Stimulated activated CD8-positive, alpha-beta memory T cell treated with anti-CD3 and anti-CD28 coated beads, Interleukin-4, amount 100 ng/mL, for 1 hour (primary cell): ENCODE measurements at places on chromosomes 11 and 22.

GRCh38 chr22:30337461-30337778 is 10.7 kb upstream of the TBC1D10A start:
- no peak for DNase-seq

GRCh38 chr11:2434008-2434407 is 10.3 kb downstream of the TRPM5 start:
- no peak for DNase-seq

- no peak for DNase-seq
These were observed 6.4 kb downstream of the APOBEC3G start for GRCh38 chr22:39083212-39084165.

GRCh38 chr11:117514256-117514655 is 186.6 kb downstream of the CEP164 start:
- DNase-seq: no peak

- no peak for DNase-seq
These were observed 43.6 kb downstream of the UVRAG start for GRCh38 chr11:75858613-75859012.

DNA sequence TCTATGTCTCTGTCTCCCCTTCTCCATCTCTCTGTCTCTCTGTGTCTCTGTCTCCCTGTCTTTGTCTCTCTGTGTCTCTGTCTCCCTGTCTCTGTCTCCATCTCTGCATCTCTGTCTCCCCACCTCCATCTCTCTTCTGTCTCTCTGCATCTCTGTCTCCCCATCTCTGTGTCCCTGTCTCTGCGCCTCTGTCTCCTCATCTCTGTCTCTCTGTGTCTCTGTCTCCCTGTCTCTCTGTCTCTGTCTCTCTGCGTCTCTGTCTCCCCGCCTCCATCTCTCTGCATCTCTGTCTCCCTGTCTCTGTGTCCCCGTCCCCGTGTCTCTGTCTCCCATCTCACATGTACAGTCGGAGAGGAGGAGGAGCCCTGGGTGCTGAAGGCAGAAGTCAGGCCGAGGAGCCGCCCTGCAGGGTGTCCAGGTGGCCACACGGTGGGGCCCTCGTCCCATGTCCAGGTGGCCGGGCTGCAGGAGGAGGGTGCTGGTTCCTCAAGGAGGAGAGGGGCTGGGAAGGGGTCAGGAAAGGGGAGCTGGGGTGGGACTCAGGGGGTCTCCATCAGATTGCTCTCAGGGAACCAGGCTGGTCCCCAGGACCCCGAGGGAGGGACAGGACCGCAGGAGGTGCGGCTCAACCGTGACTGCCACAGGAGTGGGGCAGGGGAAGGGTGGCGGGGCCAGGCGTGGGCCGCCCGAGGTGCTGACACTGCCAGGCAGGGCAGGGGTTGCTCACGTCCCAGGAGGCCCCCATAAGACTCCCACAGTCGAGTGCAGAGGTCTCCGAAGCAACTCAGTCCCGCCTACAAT is 25.6 kb upstream of the TH start:
- DNase-seq: peak; percentile 47

GRCh38 chr11:126082251-126083109 is 19.8 kb upstream of the CDON start:
- no peak for DNase-seq

- DNase-seq: no peak
These were observed 25.3 kb downstream of the PARVA start for GRCh38 chr11:12402691-12403120.

GRCh38 chr11:8925711-8926110 is 7.0 kb downstream of the C11orf16 start:
- no peak for DNase-seq

DNA sequence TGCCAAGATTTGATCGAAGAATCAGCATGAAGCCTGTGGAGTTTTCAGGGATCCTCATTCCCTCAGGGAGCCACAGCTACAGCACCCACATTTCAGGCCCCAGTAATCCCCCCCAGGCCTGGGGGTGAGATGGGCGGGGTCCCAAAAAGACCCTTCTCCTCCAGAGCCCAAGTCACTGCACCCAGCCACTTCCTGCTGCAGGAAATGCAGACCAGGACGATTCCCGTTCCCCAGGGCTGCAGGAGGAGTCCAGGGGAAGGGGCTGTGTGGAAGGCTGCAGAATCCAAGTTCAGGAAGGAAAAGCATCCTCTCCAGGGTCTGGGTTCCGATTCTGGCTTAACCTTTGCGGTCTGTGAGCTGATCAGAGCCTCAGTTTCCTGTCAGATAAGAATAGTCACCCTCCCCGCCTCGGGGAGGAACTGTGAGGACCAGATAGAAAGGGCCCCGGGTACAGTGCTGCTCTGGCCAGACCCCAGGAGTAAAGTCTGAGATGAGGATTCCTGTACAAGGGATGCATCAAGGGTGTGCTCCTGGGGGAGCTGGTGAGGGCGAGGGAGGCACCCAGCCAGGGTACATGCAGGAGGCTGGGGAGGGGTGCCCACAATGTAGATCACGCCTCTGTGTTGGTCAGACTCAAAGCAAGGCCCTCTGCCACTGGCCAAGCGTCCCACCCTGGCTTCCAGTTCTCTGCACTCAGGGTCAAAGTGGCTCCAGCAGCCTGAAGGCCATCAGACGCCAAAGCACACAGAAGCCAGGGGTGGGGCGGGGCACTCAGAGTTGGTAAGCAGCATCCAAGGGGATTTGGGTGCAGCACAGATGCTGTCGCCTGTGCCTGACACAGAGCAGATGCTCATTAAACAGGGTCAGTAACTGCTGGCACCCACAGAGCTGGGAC is 30.1 kb upstream of the TP53I11 start:
- no peak for DNase-seq

DNA sequence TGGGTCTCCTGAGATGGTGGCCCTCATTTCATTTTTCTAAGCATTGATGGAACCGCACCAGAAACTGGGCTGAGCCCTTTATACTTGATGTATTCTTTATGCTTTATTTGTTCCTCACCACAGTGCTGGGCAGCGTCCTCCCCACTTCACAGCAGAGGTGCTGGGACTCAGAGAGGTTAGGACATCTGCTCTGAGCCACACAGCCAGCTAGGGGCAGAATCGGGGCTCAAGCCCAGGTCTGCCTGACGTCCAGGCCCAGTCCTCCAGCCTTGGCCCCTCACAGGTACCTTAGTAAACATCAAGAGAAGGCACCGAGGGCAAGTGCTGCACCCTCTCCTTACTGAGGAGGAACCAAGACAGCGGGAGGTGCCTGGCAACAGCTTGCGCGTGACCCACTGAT is 20.2 kb upstream of the SHISAL1 start:
- DNase-seq: no peak

GRCh38 chr11:19013181-19013857 is 47.2 kb downstream of the MRGPRX2 start:
- DNase-seq: no peak

DNA sequence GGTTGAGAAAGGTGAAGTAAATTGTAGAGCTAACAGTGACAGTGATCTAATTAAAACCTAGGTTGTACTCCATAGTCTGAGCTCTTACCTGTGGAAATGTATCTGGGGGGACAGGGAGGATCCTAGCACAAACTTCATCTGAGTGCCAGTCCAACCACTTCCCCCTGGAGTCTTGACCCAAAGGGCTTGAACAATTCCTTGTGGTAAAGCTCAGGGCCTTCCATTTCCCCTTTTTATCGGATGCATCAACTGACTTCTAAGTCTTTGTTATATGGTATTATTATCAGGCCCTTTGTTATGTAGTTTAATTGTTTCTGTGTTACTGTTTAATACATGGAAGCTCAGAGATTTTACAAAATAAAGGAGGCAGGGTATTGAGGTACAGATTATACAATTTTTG is 140.2 kb upstream of the SESN3 start:
- no peak for DNase-seq

DNA sequence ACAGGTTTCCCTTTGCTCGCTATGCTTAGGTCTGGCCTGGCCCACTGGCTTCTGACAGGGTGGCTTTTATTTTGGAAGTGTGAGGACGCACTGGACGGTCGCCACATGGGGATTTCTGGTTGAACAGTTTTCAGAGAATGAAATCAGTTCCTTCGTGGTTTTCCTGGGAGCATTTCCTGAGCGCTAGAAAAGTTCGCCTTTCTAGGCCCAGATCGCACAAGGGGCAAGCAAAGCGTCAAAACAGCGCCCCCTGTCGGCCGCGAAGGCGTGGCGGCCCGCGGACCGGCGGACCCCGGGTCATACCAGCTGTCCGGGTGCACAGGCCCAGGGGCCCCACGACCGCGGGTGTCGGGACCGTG is 12.7 kb upstream of the CYP2R1 start:
- peak; percentile 76 for DNase-seq

DNA sequence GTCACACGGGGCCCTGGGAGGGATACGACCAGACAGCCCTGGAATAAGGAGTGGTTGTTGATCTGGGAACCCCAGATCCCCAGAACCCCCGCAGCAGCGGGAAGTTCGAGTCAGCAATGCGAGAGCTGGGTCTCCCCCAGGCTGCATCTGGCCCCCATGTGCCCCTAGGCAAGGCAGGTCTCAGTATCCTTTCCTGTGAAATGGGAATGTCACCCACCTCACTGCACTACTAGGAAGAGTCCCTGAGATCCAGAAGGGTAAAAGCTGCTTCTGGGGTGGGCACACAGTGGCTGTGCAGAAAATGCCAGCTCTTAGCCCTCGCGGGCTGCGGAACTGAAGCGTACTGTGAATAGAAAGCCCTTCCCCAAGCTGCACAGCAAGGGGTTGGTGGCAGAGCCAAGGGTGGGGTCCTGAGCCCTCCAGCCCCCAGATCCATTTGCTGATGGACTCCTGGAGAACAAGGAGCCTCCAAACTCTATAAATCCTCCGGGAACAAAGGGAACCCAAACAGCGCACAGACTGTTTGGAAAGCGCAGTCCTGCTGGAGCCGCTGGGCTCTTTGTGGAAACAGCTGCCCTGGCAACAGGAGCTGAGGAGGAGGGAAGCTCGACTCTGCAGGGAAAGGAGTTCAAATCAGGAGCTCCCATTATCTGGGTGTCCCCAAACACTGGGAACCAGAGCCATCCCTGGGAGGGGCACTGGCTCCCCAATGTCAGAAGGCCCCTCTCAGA is 68.2 kb upstream of the SHISAL1 start:
- DNase-seq: no peak

DNA sequence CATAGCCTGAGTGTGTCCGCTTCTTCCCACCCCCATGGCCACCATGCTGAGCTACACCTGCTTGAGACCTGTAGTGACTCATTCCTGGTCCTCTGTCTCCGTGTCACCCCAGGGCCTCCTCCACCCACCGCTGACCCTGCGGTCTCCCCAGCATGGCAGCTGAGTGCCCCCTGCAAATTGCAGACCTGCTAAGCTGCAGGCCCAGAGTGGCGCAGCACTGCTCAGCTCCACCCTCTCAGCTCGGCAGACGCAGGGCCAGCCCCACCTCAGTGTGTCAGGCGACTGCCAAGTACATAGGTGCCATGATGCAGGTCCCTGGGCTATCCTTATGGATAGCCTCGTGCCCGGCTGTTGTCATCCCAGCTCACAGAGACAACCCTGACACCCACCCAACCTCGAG is 13.1 kb downstream of the MS4A15 start:
- no peak for DNase-seq

GRCh38 chr11:72242141-72242540 is 1.8 kb downstream of the PHOX2A start:
- DNase-seq: no peak

DNA sequence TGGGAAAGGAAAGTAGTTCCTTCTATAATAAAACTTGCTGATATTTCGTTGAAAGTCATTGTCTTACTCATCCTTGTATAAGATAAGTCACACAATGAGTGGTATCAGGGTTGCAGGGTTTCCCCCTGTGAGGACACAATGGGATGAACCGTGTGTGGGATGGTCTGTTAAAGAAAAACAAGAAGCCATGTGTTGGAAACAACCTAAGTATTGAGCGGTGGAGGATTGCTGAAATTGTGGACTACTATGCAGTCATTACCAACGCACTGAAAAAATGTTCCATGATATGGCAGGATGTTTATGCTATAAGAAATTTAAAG is 28.6 kb downstream of the PTPRJ start:
- DNase-seq: no peak

DNA sequence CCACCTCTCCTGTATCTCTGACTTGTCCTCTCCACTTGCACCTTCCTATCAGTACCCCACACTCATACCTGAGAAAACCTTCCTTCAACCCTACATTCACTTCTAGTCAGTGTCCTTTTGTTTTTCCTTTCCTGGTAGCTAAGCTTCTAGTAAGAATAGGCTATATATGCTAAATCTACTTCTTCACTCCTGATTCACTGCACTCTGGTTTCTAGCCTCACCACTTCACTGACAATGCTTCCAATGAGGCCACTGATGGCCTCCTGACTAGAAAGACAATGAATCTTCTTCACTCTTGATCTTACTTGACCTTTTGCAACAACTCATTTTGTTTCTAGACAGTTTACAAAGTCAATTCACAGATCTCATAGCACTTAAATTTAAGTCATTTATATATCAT is 52.0 kb downstream of the RELT start:
- DNase-seq: no peak

DNA sequence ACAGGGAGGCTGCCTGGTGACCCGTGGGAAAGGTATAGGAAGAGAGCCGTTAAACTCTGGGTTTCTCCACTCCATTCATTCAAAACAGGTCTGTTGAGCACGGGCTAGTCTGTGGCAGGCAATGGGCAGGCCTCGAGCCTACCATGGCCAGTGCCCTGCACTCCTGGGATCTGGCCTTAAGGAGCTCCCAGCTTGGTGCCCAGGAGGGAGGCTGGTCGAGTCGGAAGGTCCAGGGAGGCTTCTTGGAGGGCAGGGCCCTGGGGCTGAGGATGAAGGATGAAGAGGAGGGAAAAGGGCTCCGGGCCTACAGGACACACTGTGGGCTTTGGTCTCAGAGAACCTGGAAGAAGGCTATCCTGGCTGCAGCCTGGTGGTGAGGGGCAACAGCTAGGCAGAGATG is 41.9 kb upstream of the MN1 start:
- no peak for DNase-seq

DNA sequence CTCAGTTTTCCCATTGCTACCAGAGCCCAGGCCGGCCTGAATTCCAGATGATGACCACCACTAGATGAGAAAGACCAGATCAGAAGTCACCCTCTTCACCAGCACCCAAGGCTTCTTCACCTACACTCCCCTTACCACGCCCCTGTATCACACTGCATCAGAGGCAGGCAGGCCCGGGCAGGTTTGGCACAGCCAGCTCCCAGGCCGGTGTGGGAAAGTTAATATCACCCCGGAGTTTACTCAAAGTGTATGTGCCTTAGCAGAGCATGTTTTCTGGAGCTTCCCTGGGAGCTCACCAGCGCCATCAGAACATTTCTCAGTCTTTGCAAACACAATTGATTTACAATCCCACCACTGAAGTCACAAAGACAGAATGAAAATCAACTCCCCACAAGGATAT is 47.5 kb upstream of the POU2AF1 start:
- no peak for DNase-seq
